ENCODE measurements at places on chromosomes 7 and 10.

- DNase-seq: no peak
These were observed 13.1 kb upstream of the TNPO3 start for GRCh38 chr7:129067943-129068548.

DNA sequence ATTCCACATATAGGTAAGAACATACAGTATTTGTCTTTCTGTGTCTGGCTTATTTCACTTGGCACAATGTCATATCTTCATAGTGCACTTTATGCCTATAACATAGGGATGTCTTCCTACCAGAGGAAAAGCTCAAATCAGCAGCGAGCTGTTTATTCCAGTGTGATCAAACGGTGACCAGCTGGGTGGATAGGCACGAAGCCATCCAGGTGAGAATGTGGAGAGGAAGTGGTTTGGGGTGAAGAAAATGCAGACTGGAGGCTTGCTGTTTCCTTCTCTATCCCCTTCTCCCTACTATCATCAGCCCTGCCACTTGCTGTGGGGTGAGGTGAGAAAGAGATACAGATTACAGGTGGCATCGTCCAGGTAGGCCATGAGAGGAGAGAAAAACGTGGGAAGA is 52.4 kb downstream of the CHCHD3 start:
- DNase-seq: no peak

DNA sequence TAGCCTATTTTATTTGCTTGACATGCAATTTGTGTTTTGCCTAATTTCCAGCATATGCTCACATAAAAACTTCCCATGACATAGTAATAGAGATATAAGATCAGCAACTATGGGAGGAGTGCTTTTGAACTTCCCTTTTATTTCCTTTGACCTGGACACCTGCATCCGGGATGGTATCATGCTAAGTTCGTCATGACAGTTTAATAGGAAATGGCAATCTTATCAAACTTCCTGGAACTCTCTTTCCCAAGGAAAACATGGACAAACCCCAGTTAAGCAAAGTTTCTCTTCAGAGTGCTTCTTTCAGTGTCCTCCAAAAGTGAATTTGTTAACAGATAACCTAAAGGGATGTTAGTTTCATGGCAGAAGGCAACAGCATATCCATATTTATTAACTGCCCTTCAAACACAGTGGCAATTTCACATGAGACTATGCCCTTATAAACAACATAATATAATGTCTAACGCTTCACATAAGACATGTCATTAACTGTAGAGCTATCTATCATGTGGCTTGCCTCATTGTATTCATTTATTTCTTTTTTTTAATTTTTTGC is 474.7 kb upstream of the SEMA3A start:
- no peak for DNase-seq

GRCh38 chr7:139455789-139456188 is 27.7 kb downstream of the KLRG2 start:
- no peak for DNase-seq

DNA sequence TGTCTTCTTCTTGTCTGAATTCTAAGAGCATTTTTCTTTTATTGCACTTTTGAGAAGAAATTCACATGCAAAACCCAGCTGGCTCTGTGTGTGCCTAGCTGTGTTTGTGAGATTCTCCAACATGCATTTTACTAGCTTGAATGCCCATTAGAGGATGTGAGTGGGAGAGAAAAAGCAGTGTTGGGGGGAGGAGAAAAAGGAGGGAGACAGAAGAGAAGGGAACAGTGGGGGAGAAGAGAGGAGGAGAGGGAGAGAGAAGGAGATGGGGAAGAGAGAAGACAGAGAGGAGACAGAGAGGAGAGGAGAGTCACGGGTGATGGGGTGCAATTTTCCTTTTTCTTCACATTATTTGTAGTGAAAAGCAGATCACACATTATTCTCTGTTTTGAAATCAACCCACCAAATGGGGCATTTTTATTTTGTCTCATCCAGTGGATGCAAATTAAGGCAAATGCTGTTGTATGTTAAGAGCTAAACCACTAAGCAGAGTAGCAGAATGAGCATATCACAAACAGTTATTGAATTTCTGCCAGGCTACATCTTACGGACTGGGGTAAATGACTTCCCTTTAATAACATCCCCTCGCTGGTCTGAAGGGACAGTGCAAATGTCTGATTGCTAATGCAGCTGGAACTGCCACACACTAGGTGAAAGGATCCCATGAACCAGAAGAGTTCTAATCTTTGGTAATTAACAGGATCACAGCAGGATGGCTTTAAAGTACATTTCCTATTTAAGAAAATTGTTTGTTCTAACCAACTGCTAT is 849 bp downstream of the LRRN3 start:
- no peak for DNase-seq

DNA sequence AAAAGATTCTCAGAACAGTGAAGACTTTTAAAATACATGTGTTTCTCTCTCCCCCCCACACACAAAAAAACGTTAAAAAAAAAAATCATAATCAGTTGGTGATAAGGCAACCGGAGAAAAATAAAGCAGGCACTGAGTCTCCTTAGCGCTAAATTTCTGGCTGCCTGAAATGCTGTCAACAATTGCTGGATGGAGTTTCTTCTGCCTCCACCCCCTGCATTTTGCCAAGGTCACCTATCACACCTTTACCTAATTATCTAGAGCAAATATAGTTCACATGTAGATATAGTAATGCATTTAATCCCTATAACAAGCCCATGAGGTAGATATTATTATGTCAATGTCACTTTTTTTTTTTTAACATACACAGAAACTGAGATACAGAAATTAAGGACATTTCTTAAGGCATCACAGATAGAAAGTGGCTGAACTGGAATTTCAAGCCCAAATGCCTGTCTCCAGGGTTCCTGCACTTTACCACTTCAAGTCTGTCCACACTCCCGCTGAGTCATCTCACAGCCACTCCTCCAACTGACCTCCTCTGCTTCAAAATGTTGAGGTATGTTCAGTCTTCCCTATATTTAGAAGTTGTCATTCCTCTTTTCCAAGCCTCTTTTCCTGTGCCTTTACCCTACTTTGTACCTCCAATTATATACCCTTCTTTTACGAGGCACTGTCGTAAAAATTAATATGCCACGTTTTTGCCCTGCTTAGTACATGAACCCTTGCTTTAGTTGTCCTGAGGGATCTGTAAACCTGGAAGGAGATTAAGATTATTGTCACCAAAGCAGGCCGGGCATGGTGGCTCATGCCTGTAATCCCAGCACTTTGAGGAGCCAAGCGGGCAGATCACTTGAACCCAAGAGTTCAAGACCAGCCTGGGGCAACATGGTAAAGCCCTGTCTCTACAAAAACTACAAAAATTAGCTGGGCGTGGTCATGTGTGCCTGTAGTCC is 72.8 kb upstream of the MPP7 start:
- no peak for DNase-seq

GRCh38 chr10:120508393-120508792 is 51.4 kb downstream of the PLPP4 start:
- peak; percentile 15 for DNase-seq

GRCh38 chr10:119101366-119102098 is 2.4 kb upstream of the DENND10 start:
- DNase-seq: no peak

DNA sequence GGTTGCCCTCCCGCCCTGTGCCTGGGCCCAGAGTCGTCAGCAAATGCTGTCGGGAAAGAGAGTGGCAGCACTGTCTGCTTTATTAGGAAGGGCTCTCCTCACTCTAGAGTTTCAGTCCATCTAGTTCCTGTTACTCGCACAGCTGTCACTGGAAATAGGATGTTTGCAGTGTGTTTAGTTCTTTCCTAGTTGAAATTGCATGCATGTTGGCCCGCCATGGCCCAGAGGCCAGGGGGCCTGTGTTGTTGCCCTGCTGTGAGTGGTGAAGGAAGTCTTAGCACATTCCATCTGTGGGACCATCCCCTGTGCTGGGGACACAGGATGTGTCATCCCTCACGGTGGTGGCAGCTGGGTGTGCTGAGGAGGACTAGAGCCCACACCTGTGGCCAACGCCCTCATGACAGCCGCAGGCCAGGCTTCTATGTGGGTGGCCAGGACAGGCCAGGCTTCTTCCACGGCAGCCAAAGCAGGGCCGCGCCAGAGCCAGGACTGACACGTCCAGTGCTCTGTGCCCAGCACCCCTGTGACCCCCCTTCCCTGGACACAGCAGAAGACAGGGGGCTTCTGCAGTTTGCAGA is 45.4 kb downstream of the ZNF467 start:
- no peak for DNase-seq

- DNase-seq: no peak
These were observed 76.5 kb upstream of the ITPRID1 start for GRCh38 chr7:31437250-31437865.

- DNase-seq: no peak
These were observed 307.6 kb downstream of the FGFR2 start for GRCh38 chr10:121290674-121291073.

GRCh38 chr7:138752518-138753149 is 45.2 kb upstream of the TMEM213 start:
- DNase-seq: peak; percentile 96

DNA sequence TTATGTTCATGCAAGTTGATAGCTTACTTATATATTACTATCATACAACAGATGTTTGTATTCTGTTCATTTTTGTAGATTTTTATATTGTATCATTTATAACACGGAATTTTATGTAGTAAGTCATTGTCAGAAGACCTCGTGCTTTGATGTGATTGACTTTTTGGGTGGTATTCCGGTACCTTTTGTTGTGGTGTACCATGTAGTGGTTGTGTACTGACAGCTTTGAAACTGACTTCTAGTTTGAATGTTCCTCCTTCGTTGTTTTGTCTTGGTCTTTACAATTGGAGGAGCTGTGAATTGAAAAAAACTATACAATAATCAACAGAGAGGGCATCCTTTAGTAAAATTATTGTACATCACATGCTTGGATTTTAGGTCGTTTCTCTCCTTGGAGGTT is 61.5 kb downstream of the WAC start:
- no peak for DNase-seq

- DNase-seq: no peak
These were observed 90.6 kb downstream of the MTPN start for GRCh38 chr7:135886345-135887132.

DNA sequence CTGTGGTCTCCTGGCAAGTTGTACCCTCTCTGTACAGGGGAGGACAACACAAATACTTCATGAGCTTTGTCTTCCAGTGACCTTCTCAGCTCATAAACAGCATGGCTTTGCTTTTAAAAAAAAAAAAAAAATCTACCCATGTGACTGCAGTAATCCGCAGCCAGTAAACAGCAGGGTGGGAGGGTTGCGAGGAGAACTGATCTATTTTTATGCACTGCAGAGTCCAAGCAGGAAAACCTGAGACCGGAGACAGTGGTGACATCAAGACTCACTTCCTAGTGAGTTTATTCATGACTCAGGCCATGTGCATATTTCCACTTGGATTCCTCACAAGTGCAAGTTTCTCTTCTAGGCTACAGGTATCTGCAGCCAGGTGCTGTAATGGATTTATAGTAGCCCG is 127.9 kb downstream of the NRF1 start:
- no peak for DNase-seq

DNA sequence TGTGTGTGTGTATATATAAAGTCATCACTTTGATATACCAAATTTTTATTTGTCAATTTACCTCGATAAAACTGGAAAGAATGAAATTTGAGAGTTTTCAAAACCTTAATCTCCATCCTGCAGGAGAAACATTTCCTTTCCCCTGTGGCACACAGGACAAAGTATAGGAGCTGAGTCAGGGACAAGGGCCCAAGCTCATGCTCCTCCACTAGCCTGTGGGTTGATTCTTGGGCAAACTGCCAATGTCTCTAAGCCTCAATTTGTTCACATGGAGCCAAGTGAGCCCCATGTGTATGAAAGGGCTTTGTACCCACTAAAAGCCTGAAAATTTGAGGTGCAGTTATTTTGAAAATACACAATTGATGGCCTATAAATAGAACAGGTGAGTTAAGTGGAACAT is 60.3 kb upstream of the IL6 start:
- no peak for DNase-seq

GRCh38 chr10:96614515-96614914 is 27.7 kb upstream of the TM9SF3 start:
- DNase-seq: no peak

- DNase-seq: no peak
These were observed 109.4 kb upstream of the PDCD4 start for GRCh38 chr10:110762109-110762848.

DNA sequence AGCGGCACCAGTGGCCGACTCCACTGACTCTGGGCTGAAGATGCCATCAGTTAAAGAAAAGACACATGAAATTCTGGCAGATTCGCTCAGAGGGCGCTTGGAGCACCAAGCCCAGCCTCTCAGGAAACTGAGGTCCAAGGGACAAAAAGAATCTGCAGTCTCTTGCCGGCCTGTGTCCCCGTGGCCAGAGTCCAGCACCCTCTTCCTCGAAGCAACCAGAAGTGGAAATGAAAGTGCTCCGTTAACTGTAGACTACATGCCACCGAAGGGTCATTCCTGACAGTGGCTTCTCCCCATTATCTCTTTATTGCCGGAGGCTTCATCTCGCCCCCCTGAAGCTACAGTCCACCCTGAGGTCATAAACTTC is 1.0 kb upstream of the CHST15 start:
- DNase-seq: no peak

GRCh38 chr10:73650537-73651331 is 5.1 kb downstream of the SYNPO2L start:
- DNase-seq: no peak

DNA sequence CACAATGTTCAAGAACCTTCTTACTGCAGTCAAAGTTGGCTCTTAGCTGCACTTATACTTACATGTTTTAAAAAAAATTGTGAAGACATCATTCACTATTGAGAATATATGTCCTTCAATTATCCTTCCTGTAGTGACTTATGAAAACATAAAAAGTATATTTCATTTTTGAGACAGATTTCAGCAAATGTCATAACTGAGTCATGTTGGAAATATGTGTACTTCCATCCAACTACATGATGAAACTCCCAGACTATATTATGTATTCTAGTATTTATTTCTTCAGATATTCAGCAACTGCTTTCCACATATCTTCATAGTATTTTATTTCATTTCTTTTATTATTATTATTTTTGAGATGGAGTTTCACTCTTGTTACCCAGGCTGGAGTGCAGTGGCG is 160.2 kb downstream of the ARHGAP12 start:
- DNase-seq: no peak

DNA sequence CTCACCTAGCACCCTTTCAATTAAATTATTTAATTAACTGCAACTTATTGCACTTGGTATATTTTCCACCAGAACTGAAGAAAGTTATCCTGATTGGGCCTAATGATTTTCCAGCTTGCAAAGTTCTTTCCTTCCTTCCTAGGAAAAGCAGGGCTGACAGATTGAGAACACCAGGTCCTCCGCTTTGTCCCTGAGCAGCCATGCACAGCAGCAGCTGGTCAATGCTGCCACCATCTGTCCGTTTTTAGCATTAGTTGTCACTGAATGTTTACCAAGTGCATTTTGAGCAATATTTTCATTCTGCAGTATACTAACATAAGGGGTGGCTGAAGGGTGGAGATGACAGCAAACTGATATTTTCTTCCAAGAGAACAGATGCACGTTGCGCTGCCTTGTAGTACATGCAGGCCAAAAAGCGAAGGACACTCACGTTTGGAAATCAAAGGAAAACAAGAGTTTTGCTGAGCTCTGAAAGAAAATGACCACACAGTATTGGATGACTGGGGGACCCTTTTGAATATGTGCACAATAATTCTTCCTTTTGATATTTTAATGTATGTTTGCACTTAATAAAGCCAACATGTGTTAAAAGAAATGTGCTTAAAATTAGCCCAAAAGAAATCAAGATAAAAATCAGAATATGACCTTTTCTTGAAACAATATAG is 248.8 kb upstream of the PTN start:
- no peak for DNase-seq

- DNase-seq: no peak
These were observed 50.9 kb downstream of the GNAI1 start for GRCh38 chr7:80185571-80185970.
